Stimulated activated CD8-positive, alpha-beta memory T cell treated with anti-CD3 and anti-CD28 coated beads, Interleukin-7, amount 100 ng/mL, for 4 hours (primary cell): ENCODE measurements at places on chromosomes 7 and 10.

DNA sequence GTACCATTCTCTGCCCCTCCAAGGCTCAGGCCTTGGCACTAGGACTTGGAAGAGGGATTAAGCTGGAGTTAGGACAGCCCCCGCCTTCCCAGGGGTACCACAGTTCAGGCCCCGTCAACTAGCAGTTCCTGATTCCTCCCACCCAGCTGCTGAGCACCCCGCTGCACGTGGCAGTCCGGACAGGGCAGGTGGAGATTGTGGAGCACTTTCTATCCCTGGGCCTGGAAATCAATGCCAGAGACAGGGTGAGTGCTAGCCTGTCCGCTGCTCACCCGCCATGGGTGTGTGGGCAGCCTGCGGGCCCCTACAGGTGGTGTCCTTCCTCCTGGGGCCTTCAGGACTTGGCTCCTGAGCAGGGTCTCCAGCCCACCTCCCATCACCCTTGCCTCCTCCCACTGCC, 2.0 kb upstream of the HOGA1 start:
- DNase-seq, result no peak

DNA sequence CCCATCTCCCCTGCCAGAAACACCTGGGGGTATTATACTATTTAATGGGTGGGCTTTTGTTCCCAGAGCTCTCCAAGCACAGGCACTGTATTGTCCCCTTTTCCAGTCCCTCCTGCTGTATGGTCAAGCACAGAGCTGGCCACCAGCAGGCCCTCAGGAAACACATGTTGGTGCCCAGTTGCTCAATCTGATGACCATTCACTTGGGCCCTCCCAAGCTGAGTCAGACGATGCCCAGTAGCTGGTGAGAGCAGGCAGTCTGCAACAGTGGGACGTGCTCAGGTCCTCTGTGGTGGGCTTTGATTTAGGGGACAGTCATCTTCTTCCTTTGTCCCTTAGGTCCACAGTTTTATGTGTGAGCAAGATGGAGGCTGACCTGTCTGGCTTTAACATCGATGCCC, 11.8 kb downstream of the SFXN2 start:
- no peak for DNase-seq

- no peak for DNase-seq
Observed at GRCh38 chr10:110269374-110270318, 35.1 kb downstream of the SMNDC1 start.

DNA sequence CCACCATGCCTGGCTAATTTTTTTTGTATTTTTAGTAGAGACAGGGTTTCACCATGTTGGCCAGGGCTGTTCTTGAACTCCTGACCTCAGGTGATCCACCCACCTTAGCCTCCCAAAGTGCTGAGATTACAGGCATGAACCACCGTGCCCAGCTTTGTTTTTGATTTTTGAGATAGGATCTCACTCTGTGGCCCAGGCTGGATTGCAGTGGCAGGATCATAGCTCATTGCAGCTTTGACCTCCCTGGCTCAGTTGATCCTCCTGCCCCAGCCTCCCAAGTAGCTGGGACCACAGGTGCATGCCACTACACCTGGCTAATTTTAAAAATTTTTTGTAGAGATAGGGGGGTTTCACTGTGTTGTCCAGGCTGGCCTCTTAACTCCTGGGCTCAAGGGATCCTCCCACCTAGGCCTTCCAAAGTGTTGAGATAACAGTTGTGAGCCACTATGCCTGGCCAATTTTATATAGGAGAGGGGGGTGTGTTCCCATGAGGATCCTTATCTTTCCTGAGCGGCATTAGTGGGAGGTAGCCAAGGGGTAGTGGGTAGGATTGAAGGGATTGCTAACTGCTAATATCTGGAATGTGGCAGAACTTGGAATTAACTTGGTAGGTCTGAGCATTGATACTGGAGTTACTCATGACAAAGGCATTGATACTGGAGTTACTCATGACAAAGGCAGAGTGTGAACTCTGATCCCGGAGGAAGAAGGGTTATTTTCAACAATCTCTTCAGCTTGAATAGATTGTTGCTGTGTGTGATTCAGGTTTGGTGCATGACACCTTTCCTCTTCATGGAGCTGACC, 1.0 kb upstream of the NOLC1 start:
- no peak for DNase-seq

DNA sequence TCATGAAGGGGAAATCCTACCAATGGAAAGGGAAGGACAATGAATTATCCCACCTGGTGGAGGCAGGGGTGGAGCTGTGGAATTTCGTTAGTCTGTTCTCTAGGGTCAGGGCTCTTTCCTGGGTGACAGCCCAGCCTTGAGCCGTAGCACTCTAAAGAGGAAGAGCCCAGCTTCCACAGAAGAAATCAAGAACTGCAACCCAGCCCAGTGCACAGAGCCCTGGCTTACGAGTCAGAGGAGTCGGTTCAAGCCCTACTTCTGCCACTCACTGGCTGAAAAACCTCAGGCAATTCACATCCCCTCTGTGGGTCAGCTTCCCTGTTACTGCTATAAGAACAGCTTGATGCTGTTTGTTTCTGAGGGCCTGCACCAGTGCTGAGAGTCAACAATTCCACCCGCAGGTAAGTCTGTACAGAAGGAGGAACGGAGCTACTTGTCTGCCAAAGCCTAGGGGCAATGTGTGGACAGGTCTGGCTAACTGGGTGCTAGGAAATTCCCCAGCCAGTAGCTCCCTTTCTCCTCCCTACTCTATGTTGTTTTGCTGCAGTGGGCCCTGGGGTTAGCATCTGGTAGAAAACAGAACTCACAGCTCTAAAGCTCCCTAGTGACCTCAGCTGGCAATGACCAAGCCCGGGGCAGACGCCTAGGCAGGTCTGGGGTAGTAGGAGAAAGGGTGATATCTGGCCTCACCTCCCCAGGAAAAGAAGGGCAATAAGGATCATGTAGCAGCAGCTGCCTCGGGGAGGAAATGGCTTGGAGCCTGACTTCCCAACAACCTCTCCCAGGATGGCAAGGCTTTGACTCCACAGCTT, 3.3 kb downstream of the AVPI1 start:
- no peak for DNase-seq

GRCh38 chr7:75957021-75957736, 37.2 kb downstream of the TMEM120A start:
- no peak for DNase-seq

DNA sequence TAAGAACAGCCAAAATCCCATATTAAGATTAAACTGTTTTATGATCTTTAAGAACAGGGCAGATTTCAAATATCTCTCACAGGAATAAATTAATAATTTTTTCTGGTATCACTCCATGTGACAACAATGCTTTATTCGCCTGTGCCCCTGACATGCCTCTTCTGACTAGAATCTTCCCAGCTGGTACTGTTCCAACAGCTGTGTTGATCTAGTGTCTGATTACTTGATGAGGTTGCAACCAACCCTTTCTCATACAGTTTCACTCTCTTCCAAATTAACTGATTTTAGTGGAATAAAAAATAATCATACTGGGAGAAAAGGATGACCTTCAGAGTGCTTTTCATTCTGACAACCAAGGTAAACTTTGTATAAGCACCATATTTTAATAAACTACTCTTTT, 151.9 kb downstream of the CHRM2 start:
- DNase-seq, result no peak

GRCh38 chr10:47025253-47025539, 114.0 kb downstream of the PTPN20 start:
- no peak for DNase-seq

GRCh38 chr7:66055321-66055956, 20.2 kb upstream of the ASL start:
- no peak for DNase-seq

- no peak for DNase-seq
Observed at GRCh38 chr7:27237735-27238334, 4.8 kb upstream of the EVX1 start.

DNA sequence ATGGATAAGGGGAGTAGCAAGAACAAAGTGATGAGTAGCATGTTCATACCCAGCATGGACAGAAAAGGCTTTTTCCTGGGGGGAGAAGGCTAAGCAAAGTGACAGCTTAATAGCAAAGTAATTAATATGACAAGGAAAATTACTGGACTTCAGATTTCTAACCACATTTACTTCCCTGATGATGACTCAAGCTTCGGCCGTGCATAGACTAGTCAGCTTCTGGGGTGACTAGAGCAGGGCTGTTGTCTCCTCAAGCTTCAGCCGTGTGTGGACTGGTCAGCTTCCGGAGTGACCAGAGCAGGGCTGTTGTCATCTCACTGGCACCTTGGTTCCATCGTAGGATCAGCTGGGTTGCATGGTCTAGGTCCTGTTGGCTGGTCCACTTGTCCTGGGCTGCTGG, 2.1 kb upstream of the ZNF117 start:
- DNase-seq, result no peak

DNA sequence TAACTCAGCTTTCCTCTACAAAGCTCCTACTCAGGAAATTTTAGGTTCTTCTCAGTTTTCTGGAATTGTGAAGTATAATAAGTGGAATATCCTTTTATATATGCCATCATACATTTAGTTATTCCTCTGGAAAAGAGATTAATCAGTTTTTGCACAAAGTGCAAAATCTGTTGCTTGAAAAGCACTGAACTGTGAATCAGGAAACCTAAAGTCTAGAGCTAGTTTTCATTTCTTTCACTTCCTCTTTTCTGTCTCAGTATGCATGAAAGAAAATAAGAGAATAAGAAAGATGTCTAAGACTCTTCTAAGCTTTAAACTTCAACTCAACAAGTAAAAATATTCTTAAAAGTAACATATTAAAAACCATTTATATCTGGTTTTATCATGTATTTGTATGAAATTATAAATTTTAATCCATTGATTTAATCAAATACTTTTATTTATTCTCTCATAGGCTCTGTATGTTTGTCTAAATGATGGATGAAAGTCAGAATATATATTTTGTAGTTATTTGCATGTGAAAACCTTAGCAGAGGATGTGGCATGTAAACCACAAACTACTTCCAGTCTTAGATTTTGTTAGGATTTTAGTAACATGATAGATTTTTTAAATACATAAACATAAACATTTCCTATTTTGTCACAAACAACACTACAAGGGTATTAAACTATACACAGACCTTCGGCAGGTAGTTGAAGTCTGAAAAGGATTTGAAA, 1073.0 kb downstream of the XPNPEP1 start:
- no peak for DNase-seq

- DNase-seq, result no peak
Observed at GRCh38 chr10:25698638-25699037, 235.4 kb upstream of the MYO3A start.

DNA sequence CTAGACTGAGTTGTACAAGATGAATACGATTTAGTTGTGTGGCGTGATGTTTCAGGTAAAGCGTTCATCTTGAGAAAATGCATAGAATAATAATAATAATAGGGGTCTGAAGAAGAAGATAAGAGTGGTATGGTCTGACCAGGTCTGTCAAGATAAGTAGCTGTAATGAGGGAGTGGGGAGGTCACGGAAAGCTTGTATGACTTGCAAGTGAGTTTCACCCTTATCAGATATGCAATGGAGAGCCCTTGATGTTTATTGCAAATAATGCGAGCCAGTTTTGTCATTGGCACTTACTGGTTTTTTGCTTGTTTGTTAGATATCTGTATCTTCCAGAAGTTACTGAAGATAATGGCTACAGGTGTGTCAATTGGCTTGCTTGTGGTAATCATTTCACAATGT, 611.5 kb downstream of the CNTNAP2 start:
- DNase-seq, result no peak

DNA sequence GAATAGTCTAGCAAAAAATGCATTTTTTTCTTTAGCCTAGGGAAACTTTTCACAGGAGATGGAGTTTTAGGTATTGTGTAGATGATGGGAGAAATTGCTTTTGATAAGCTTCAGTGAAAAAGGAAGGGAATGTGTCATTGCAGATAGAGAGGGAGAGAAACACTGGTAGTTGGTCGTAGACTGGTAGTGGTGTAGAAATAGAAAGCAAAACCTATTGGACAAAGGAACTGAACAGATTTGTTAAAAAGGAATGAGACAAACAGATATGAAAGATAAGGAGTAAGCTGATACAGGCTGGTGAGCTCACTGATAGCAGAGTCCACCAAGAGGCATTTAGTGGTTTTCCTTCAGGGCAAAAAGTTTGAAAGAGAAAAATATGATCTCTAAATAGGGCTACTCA, 94.3 kb downstream of the ZEB1 start:
- no peak for DNase-seq

- DNase-seq, result no peak
Observed at GRCh38 chr7:43725251-43725650, 4.1 kb downstream of the COA1 start.

GRCh38 chr7:73573276-73573675, 5.1 kb downstream of the TBL2 start:
- no peak for DNase-seq

DNA sequence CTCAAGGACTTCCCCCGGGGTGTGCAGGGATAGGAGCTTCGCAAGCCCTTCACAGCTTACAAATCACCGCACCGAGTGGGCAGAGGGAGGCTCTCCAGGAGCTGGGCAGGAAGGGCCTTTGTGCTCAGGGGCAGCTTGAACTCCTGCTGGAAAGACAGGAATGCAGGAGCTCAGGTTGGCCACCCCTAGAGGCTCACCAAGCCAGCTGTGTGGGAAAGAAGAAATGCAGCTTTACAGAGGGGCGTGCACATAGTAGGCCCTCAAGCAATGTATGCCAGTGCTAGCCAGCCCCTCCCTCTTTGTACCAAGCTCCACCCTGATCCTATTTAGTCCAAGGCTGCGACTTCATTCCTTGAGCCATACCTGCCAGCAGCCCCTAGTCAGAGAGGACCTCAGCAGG, 26.1 kb downstream of the STRA8 start:
- no peak for DNase-seq

DNA sequence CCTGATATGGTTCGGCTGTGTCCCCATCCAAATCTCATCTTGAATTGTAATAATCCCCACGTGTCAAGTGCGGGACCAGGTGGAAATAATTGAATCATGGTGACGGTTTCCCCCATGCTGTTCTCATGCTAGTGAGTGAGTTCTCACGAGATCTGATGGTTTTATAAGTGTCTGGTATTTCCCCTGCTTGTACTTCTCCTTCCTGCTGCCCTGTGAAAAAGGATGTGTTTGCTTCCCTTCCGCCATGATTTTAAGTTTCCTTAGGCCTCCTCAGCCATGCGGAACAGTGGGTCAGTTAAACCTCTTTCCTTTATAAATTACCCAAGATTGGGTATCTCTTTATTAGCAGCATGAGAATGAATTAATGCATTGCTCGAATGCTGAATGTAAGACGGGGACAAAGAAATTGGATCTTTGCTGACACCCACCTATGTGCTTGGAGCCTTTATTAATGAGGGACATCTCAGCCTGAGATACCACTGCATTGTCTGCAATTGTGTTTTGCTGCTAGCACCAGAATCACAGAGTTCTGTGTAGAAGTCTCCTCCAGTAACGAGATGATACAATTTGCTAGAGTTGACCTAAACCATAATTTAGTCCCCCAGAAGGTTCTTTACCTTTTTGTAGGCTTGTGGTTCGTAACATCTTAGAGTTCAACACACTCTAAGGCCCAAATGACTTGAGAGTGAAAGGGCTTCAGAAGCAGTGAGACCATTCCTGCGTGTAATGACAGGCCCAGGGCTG, 28.6 kb downstream of the SLC35B4 start:
- no peak for DNase-seq

GRCh38 chr7:148060724-148061123, 529.8 kb upstream of the C7orf33 start:
- DNase-seq, result no peak

GRCh38 chr10:42111661-42112330, 526.6 kb downstream of the ZNF33B start:
- DNase-seq, result no peak
